ENCODE measurements at places on chromosomes 4 and X.

GRCh38 chr4:8030121-8030781, 90.6 kb upstream of the AFAP1 start:
- peaks cover 56% of the 10 kb centered on the region for H3K27me3 ChIP-seq
- no peak overlapping the region for H3K4me3 ChIP-seq
- H3K27ac ChIP-seq: no peak overlapping the region
- DNase-seq: peak; percentile 91
- peaks cover 8% of the 10 kb centered on the region for H3K4me1 ChIP-seq
- H3K36me3 ChIP-seq: peaks cover 5% of the 10 kb centered on the region

GRCh38 chr4:26369581-26369980, 48.8 kb downstream of the RBPJ start:
- H3K27me3 ChIP-seq: no peaks in the 10 kb centered on the region
- no peak overlapping the region for H3K4me3 ChIP-seq
- peaks cover 57% of the 10 kb centered on the region for H3K4me1 ChIP-seq
- H3K27ac ChIP-seq: peak overlapping the region; percentile 55
- H3K36me3 ChIP-seq: no peaks in the 10 kb centered on the region

DNA sequence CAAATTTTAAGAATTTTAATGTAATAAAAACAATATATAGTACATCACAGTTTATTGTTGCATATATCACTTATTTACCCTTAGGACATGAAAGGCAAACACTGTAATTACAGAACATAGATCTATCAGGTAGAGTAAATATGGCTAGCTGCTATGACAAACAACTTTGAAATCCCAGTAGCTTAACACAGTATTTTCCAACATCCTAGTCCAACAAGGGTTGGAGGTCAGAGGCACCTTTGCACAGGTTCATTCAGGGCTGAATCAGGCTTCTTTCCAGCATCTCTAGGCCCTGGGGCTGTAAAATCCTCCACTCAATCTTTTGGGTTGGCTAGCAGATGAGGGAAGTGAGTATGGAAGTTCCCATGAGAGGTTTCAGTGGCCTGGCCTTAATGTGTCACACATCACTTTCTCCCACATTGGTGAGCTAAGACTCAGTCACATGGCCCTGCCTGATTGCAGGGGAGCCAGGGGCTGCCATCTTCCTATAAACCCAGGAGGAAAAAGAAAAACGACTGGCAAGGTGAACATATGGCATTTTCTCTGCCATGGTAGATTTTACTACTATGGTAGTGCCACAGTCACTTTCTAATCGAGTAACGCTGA, 32.9 kb downstream of the HERC6 start:
- DNase-seq: no peak
- H3K36me3 ChIP-seq: no peaks in the 10 kb centered on the region
- H3K27me3 ChIP-seq: no peaks in the 10 kb centered on the region
- no peak overlapping the region for H3K4me3 ChIP-seq
- H3K4me1 ChIP-seq: no peaks in the 10 kb centered on the region

DNA sequence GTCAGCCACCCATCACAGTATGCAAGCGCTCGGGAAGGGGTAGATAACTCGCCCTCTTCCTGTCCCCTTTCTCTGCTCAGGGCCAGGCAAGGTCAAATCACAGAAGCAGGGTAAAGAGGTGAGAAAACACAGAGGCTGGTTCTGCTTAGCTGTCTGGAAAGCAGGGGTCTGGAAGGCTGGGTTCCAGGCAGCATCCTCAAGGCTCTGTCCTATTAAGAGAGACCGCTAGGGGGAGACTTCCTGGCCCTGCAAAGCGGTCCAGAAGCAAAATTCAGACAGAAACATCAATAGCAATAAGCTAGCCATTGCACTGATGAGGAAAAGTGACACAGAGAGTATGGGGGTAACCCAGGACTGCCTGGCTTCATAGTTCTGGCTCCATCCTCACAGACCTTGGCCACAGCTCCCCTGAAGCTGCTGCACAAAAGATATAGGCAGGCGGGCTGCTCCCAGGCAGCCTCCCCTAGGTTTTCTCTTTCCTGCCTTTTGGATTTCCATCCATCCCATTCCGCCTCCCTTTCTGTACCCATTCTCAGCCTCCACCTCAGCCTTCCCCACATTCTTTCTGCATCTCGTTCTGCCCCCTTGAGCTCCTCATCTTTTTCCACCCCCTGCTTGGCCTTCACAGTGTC, 308.5 kb downstream of the EVC2 start:
- no peak overlapping the region for H3K4me3 ChIP-seq
- H3K27ac ChIP-seq: no peak overlapping the region
- peaks cover 3% of the 10 kb centered on the region for H3K36me3 ChIP-seq
- no peak for DNase-seq
- no peaks in the 10 kb centered on the region for H3K4me1 ChIP-seq

Measured in chondrocyte (in vitro differentiated cells).